Pericardium fibroblast (primary cell): ENCODE measurements at places on chromosomes 12 and 14. TPM values are rescaled to one million over a fixed set of nuclear protein-coding genes. Genes with fewer than 3 reads are reported as not detected.

The PPP1R1A gene
- total RNA-seq: not detected in 2 replicates

The PRH2 gene
- total RNA-seq: 2.3 TPM in 1 of 2 replicates, not detected in the other

The SERPINA5 gene
- total RNA-seq: 0.47 TPM in 1 of 2 replicates, not detected in the other

The SERPINA9 gene
- not detected in 2 replicates for total RNA-seq

The CARMIL3 gene
- 0.23 TPM in 1 of 2 replicates, not detected in the other for total RNA-seq

The SLC38A4 gene
- 0.26 and 1.1 TPM in 2 replicates for total RNA-seq

The LIN7A gene
- 1.1 and 1.3 TPM in 2 replicates for total RNA-seq

The RILPL2 gene
- total RNA-seq: 7.1 and 7.4 TPM in 2 replicates

The BBOF1 gene
- 3.5 and 5.8 TPM in 2 replicates for total RNA-seq

The ZDHHC22 gene
- total RNA-seq: not detected in 2 replicates

The NPAS3 gene
- 0.35 and 0.51 TPM in 2 replicates for total RNA-seq

The COCH gene
- total RNA-seq: not detected in 2 replicates

The ERBB3 gene
- total RNA-seq: 1.9 and 4.2 TPM in 2 replicates

The ACOT2 gene
- total RNA-seq: 61.1 and 62.8 TPM in 2 replicates

The NGB gene
- total RNA-seq: not detected in 2 replicates

The BEST3 gene
- 0.09 TPM in 1 of 2 replicates, not detected in the other for total RNA-seq

The TEX22 gene
- total RNA-seq: 0.43 and 0.82 TPM in 2 replicates

The OAS1 gene
- 1.1 and 2.7 TPM in 2 replicates for total RNA-seq

The GDF3 gene
- total RNA-seq: not detected in 2 replicates

The PIWIL1 gene
- total RNA-seq: not detected in 2 replicates

The TMBIM6 gene
- 331 and 352 TPM in 2 replicates for total RNA-seq

The TMEM119 gene
- total RNA-seq: 182 and 212 TPM in 2 replicates

The B4GALNT3 gene
- under 0.01 TPM in 1 of 2 replicates, not detected in the other for total RNA-seq

The OR6S1 gene
- total RNA-seq: not detected in 2 replicates

The SYCP3 gene
- not detected in 2 replicates for total RNA-seq

The NINJ2 gene
- 0.58 and 4.5 TPM in 2 replicates for total RNA-seq

The RGS6 gene
- total RNA-seq: not detected in 2 replicates

The SNW1 gene
- 48.2 and 51.1 TPM in 2 replicates for total RNA-seq

The ACRBP gene
- total RNA-seq: 0.43 TPM in 1 of 2 replicates, not detected in the other

The ASIC1 gene
- total RNA-seq: 4.6 and 13.2 TPM in 2 replicates

The GYS2 gene
- total RNA-seq: not detected in 2 replicates

The FGF23 gene
- not detected in 2 replicates for total RNA-seq

The HOXC13 gene
- total RNA-seq: not detected in 2 replicates

The SLC39A2 gene
- not detected in 2 replicates for total RNA-seq

The C12orf75 gene
- 20.5 and 44.8 TPM in 2 replicates for total RNA-seq

The TC2N gene
- 1.0 and 1.5 TPM in 2 replicates for total RNA-seq

The NPFF gene
- not detected in 2 replicates for total RNA-seq

The VDR gene
- total RNA-seq: 6.4 and 9.1 TPM in 2 replicates

The TAS2R46 gene
- total RNA-seq: not detected in 2 replicates

The RILPL1 gene
- 14.0 and 19.2 TPM in 2 replicates for total RNA-seq

The RNASE2 gene
- not detected in 2 replicates for total RNA-seq

The PRICKLE1 gene
- total RNA-seq: 10.4 and 13.1 TPM in 2 replicates
